ENCODE measurements at places on chromosomes 11 and 22.

- DNase-seq, result no peak
Measured at GRCh38 chr11:1878137-1879031, 13.3 kb downstream of the PRR33 start.

GRCh38 chr11:15757048-15757698, 599.2 kb downstream of the SOX6 start:
- DNase-seq, result no peak

- DNase-seq, result no peak
Measured at GRCh38 chr11:109309153-109309552, 112.8 kb upstream of the C11orf87 start.

DNA sequence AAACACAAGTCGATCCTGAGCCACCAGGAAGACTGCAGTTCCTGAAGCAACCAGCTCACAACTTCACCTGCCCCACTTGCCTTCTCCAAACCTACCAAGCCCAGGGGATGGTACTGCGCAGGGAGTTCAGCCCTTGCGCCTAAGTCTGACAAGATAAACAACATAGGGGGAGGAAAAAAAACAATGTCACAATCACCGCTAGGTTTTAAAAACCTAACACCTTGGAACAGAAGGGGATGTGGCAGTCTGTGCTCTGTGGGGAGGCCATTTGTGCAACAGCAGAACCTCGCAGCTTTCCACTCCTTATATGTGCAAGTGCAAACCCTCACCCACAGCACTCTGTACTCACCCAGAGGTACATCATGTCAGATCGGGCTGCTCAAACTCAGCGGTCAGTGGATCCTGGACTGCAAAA, 134.2 kb downstream of the RBFOX2 start:
- no peak for DNase-seq

GRCh38 chr11:62574363-62575071, 826 bp upstream of the EEF1G start:
- no peak for DNase-seq

DNA sequence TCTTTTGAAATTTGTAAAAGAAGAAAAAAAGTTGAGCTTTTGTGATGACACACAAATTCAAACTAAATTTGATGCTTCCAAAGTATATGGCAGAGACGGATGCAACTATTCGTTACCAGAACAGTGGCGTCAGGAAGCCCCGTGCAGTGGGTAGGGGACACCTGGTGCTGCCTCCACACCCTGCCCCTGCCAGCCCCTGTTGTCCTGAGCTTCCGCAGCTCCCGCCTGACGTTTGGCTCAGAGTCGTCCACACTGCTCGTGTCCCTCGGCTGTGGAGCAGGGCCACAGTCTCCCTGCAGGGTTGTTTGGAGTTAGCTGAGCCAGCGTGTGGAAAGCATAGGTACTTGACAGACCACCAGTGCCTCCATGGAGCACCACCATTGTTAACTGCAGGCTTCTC, 86.3 kb downstream of the ATXN10 start:
- no peak for DNase-seq

- DNase-seq, result no peak
Measured at GRCh38 chr11:66820381-66820780, 22.9 kb upstream of the RCE1 start.

- no peak for DNase-seq
Measured at GRCh38 chr11:117473481-117474091, 145.9 kb downstream of the CEP164 start.

- DNase-seq, result no peak
Measured at GRCh38 chr11:95229199-95229992, 1.6 kb downstream of the SESN3 start.

GRCh38 chr22:23756891-23757290, 2.7 kb upstream of the VPREB3 start:
- DNase-seq, result no peak

GRCh38 chr11:116173506-116173905, 599.3 kb downstream of the BUD13 start:
- no peak for DNase-seq

GRCh38 chr11:59010708-59011107, 71.4 kb downstream of the GLYATL1 start:
- DNase-seq, result no peak

DNA sequence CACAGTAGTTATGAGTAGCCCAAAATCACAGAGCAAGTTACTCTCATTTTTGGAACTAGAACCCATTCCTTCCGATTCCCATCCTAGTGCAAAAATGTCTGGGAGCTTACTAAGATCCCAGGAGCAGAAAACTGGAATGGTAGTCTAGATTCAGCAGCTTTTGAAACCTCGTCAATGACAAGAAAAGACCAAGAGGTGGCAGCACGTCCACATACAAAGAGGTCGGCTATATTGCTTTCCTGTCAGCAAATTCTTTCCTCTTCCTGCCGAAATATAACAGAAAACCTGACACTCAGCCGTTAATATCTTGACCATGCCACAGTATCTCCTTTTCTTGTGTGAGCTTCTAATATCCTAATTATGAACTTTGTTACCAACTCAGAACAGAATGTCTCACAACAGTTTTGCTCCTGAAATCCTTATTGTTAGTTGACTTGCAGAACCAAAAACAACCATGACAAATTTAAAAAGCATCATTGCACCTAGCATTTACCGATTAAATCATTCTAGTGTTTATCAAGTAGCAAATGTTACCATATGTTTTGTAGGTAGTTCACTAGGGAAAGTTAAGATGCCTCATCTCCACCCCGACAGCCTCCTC, 92.8 kb upstream of the OR9G4 start:
- no peak for DNase-seq

All from cortex of kidney (tissue), 1 donor.